ENCODE measurements at places on chromosomes 1 and 21.

DNA sequence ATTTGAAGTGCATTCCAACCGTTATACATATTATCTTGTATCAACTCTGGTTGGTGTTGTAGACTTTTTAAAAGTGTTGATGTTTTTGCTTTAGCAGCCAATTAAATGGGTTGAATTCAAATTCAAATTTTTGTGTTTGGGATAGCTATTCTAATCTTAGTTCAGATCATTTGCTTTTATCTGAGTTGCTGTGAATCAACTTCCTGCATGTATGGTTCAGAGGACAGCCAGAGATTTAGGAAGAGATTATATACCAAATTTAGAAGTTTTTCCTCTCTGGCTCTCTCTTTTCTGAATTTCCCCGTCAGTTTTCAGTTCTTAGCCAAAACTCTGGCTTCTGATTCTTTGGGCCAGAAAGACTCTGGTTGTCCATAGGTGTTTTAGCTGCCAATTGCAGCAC, 415.5 kb downstream of the NUF2 start:
- no peak for DNase-seq

GRCh38 chr1:92583821-92584760, 97.4 kb upstream of the GFI1 start:
- DNase-seq, result no peak

DNA sequence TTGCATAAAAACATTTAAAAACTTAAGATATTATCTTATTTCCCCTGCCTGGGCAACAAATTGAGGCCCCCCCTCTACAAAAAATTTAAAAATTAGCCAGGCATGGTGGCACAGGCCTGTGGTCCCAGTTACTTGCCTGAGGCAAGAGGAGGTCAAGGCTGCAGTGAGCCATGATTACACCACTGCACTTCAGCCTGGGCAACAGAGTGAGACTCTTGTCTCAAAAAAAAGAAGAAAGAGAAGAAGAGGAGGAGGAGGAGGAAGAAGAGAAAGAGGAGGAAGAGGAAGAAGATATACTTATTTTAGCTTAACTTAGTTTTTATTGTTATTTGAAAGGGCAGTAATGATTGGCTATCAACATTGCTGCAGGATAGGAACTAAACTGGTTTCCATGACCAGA, 73.8 kb upstream of the IPO9 start:
- no peak for DNase-seq

- no peak for DNase-seq
These were observed 5.4 kb downstream of the ARTN start for GRCh38 chr1:43938892-43939587.

DNA sequence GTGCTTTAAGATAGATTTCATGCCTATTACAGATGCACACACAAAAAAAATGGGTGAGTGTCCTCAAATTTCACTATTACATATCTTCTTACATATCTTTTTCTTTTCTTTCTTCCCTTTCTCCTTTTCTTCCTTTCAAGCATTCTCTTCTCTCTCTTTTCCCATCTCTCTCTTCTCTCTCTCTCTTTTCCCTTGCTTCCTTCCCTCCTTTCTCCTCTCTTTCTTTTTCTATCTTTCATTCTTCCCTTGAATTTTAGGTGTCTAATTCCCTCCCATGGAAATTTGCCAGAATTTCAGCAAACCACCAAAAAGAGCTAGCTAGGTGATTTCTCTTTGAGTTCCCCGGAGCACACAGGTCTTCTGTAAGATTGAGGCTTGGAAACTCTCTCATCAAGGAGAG, 395.3 kb upstream of the RUNX1 start:
- no peak for DNase-seq

DNA sequence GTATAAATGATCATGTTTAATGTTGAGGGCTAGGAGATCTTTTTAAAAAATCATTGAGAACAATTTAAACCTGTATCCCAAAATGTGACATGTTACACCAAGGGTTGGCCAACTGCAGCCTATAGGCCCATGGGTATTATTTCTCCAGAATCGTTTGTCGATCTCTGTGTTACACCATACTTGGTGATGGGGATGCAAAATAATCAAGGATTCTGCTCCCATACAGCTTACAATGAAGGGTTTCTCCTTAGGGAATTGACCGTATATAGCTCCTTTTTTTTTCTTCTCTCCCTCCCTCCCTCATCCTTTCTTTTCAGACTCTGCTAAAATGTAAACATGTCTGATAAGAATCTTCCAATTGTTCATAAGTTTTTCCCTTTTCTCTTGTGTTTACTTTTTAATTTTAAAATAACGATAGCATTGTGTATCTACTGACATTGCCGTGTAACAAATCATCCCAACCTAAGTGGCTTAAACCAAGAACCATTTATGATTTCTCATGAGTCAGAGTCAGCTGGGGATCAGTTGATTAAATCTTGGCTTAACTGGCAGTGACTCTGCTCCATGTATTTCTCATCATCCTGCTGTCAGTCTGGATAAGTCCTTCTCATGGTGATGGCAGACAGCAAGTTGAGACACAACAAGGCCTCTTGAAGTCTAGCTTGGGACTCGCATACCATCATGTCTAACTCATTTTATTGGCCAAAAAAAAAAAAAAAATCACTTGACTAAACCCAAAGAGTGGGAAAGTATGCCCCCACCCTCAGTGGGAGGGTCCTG, 48.0 kb downstream of the MARK1 start:
- DNase-seq, result no peak

- DNase-seq, result no peak
These were observed 7.5 kb downstream of the CNN3 start for GRCh38 chr1:94919241-94920030.

- no peak for DNase-seq
These were observed 2.2 kb downstream of the LAMC2 start for GRCh38 chr1:183188240-183188639.

DNA sequence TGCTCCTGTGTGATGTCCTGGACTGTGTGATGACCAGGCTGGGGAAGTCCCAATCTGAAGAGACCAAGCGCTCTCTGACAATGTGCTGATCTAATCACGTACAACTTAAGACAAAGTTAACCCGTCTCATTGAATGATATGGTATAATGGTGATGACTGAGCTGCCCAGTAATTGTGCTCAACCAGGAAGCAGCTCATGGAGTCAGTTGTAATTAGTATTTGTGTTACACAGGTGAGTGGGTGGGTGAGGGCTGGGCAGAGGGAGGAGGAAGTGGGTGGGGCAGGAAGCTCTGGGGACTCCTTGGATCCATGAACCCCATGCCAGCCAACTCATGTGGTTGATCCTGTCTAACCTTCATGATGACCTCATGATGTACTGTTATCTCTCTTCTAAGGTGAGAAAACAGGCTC, 8.7 kb upstream of the ECE1 start:
- no peak for DNase-seq

GRCh38 chr21:46078978-46079351, 18.9 kb upstream of the COL6A2 start:
- DNase-seq, result no peak

- DNase-seq, result no peak
These were observed 303.3 kb upstream of the DEPDC1 start for GRCh38 chr1:68800182-68800581.

GRCh38 chr1:53869454-53870117, 20.0 kb downstream of the YIPF1 start:
- DNase-seq, result no peak

- DNase-seq, result no peak
These were observed 7.9 kb upstream of the PIK3CD start for GRCh38 chr1:9643351-9644256.

GRCh38 chr1:101532377-101532776, 295.6 kb downstream of the S1PR1 start:
- DNase-seq, result no peak

DNA sequence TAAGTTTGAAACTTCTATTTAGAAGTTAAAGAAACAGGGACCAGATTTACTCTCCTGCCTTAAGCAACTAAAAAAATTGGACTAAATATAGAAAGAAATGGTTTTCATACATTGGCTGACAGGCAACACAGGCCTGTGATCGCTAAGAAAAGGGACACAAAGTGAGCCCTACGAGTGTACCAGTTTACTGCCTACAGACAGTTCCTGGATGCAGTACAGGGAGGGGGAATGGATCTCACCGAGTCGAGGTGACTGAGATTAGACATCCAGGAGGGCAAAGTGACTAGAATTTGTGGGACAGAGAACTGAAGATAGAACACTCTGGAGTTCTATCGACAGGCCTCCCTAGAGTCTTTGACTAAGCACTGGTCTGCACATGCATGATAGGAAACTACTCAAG, 16.0 kb downstream of the PHC2 start:
- DNase-seq, result no peak

DNA sequence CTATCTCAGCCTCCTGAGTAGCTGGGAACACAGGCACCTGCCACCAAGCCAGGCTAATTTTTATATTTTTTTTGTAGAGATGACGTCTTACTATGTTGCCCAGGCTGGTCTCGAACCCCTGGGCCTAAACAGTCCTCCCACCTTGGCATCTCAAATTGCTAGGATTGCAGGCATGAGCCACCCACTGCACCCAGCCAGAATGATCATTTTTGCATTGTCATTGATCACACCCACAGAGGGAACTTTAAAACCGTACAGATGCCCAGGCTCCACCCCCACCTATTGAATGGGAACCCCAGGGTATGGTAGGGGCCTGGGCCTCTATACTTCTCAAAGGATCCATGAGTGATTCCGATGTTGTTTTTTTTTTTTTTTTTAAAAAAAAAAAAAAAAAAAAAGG, 36.7 kb downstream of the ETNK2 start:
- no peak for DNase-seq

DNA sequence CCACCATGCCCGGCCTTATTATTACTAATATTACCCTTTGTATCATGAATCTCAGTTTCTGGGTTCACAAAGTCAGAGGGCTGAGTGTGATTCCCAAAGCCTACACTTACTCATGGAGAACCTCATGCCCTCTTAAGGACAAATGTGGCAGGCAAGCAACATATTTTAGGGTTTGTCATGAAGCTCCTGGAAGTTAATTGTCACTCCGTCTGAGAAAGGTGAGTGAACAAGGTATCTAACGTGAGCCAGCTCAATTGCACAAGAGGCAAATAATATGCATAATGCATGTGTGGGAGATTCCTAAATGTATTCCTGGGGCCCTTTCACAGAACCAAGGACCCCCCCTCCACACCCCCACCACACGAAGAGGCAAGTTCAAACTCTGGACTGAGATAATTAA, 10.1 kb upstream of the TIAM1 start:
- DNase-seq, result no peak

GRCh38 chr21:45640001-45640887, 3.3 kb upstream of the PCBP3 start:
- no peak for DNase-seq

DNA sequence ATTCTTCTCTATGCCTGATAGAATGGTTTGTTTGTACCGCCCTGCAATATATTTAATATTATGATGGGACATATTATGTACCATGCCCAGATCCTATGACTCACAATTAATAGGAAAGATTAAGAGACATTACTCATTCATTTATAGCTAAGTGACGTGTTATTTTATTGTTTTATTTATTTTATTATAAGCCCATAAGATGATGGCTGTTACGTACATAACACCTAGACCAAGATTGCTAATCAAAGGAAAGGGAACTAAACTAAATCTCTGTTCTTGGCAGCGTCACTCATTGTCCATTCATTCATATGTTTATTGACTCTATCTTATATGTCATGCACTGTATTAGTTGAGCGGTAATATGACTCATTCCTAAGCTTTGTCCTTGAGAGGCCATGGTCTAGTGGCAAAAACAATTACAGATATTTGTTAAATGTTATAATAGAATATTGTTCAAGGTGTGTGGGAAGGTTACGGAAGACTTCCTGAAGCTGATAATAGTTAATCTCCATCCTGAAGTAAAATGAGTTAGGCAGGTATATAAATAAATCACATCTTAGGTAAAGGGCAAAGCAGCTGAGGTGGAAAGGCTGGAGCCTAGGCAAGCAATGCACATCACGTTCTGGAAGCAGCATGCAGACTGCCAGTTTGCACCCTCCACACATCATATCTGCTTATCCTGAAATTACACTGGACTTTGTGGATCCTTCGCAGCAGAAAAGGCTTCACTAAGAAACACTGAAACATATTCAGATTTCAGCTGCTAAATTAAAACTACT, 16.6 kb upstream of the CD55 start:
- DNase-seq, result no peak

Measured in fibroblast of skin of left quadriceps (primary cell).